ENCODE measurements at places on chromosomes 16 and 17.

- DNase-seq: no peak
These were observed 62.6 kb downstream of the AXIN2 start for GRCh38 chr17:65498816-65499215.

- DNase-seq: no peak
These were observed 14.4 kb downstream of the MEIOB start for GRCh38 chr16:1857433-1858097.

- no peak for DNase-seq
These were observed 30.9 kb upstream of the RPRML start for GRCh38 chr17:47009759-47010594.

- DNase-seq: no peak
These were observed 6.2 kb downstream of the JPH3 start for GRCh38 chr16:87608400-87608985.

GRCh38 chr17:45436625-45437464 lies 4.2 kb upstream of the ARHGAP27 start:
- no peak for DNase-seq

- DNase-seq: no peak
These were observed 945 bp downstream of the SGSH start for GRCh38 chr17:80219013-80219762.

- DNase-seq: no peak
These were observed 22.9 kb downstream of the RDM1 start for GRCh38 chr17:35907691-35908090.

Measured in caudate nucleus (tissue), 63 donors.